WTC11 (cell line): ENCODE measurements at places on chromosomes 7 and 10. TPM values are rescaled to one million over a fixed set of nuclear protein-coding genes. Genes with fewer than 3 reads are reported as not detected.

Gene GPR22
- total RNA-seq: not detected in 3 replicates

Gene KCND2
- 4.6 to 6.7 TPM (median 6.2 TPM) in 3 replicates for total RNA-seq

Gene NEBL
- total RNA-seq: 8.9 to 10.5 TPM (median 9.7 TPM) in 3 replicates

Gene PGAM2
- 2.4 to 5.6 TPM (median 3.9 TPM) in 3 replicates for total RNA-seq

Gene NUP205
- 138 to 171 TPM (median 149 TPM) in 3 replicates for total RNA-seq

Gene KLF14
- not detected in 3 replicates for total RNA-seq

Gene CPED1
- total RNA-seq: 0.30 to 0.98 TPM (median 0.44 TPM) in 3 replicates

Gene PNLIPRP1
- 0.68 to 1.2 TPM (median 0.69 TPM) in 3 replicates for total RNA-seq

Gene FAM25G
- not detected in 3 replicates for total RNA-seq

Gene SLC26A4
- 0.09 to 0.22 TPM in 2 of 3 replicates, not detected in the other for total RNA-seq

Gene RTKN2
- 16.7 to 20.5 TPM (median 16.8 TPM) in 3 replicates for total RNA-seq

Gene SYCE1
- not detected in 3 replicates for total RNA-seq

Gene NUTM2A
- total RNA-seq: 0.32 to 0.68 TPM (median 0.48 TPM) in 3 replicates

Gene CXCL12
- total RNA-seq: 52.4 to 64.3 TPM (median 59.6 TPM) in 3 replicates

Gene KIAA1217
- total RNA-seq: 19.7 to 23.4 TPM (median 20.6 TPM) in 3 replicates

Gene HYAL4
- not detected in 3 replicates for total RNA-seq

Gene TMEM106B
- total RNA-seq: 27.3 to 32.9 TPM (median 31.0 TPM) in 3 replicates

Gene AS3MT
- 8.8 to 10.4 TPM (median 9.3 TPM) in 3 replicates for total RNA-seq

Gene VIPR2
- 7.5 to 7.8 TPM (median 7.6 TPM) in 3 replicates for total RNA-seq

Gene TMEM236
- total RNA-seq: 0.04 TPM in 1 of 3 replicates, not detected in the others

Gene PTPRE
- total RNA-seq: 1.7 to 3.1 TPM (median 2.0 TPM) in 3 replicates

Gene CUBN
- total RNA-seq: 0.18 to 0.46 TPM (median 0.27 TPM) in 3 replicates
